ENCODE measurements at places on chromosomes 4 and X. TPM values are rescaled to one million over a fixed set of nuclear protein-coding genes. Genes with fewer than 3 reads are reported as not detected.

- DNase-seq, result no peak
Observed at GRCh38 chr4:186593587-186593973, 38.2 kb upstream of the MTNR1A start.

DNA sequence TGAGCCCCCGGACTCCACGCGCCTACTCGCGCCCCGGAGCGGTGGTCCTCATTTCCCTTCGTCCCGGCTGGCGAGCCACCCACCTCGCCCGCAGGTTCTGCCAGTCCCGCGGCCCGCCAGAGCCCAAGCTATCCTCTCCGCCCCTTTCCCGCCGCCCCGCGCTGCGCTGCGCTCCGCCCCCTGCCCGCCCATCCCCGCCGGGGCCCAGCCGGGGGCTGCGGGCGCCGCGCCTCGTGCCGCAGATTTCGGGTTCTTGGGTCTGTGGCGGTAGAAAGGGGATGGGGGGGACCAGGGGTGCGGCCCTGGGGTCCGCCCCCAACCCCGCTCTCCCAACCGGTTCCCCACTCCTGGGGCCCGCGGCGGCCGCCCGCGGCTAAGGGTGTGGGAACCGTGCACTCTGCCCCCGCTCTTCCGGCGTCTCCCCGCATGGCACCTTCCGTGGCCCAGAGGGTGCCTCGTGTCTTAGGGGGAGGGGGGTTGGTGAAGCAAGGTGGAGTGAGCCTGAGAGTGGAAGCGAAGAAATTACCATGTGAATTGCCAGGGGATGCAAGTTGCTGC lies 650.8 kb upstream of the DIPK2B start:
- DNase-seq, result peak; percentile 20

GRCh38 chr4:89725268-89725667 lies 111.7 kb downstream of the SNCA start:
- peak; percentile 29 for DNase-seq

MAGEC3 gene
- total RNA-seq, result not detected
